ENCODE measurements at places on chromosomes 11 and 22.

GRCh38 chr22:30767661-30768060, 73.0 kb downstream of the OSBP2 start:
- DNase-seq: no peak

- peak; percentile 1 for DNase-seq
These were observed 262.5 kb downstream of the DCDC1 start for GRCh38 chr11:31106968-31107576.

DNA sequence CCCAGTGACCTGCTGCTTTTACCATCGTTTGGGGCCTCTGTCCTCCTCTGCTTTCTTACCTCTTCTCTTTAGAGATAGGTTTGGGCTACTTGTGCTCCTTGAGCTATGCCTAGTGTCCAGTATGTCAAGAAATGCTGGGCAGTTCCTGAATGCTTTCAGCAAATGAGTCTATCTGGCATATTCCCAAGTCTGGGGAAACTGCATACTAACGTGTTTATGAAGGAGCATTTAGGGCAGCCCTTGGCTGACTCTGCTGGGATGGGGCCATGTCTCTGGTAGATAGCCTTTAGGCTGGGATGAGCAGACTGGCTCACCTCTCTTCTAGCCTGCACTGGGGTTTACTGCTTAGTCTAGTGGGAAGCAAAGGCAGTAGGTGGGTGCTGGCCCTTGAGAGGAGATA, 43.7 kb upstream of the SUSD2 start:
- DNase-seq: no peak

GRCh38 chr11:86370922-86371594, 3.6 kb upstream of the CCDC81 start:
- DNase-seq: no peak

DNA sequence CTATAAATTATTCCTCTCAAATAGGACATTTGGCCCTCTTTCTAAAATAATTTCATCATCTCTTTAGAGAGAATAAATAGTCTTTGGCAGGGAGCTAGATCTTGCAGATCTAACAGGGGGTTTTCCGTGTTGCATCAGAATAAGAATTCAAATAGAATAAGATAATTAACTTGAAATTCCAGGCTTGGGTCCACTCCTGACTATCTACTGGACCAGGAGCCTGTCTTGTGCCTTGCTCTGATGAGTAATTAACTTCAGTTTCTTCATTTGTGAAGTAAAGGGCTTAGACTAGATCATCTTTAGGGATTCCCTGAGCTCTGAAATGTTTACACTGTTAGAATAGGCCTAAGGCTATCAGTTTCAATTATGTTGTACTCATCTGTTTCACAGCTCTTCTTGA, 23.5 kb upstream of the TMEM123 start:
- no peak for DNase-seq

DNA sequence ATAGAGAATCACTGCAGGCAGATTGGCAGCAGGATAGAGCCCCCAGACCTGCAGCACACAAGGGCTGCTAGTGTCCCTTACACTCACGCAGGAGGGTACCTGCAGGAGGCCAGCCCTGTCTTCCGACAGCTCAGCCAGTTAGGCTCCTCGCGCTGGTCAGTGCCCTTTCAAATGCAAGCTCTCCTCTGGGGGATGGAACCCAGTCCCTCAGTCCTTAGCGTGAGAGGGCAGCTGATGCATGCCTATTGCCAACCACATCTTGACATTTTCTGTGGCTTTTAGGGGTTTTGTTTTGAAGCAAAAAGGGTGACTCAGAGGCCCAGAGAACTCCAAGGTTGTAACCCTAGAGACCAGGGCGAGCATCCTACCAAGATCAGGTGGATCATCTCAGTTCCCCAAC, 40.0 kb downstream of the WNT11 start:
- DNase-seq: no peak

- peak; percentile 35 for DNase-seq
These were observed 59.1 kb upstream of the SCUBE2 start for GRCh38 chr11:9150501-9150900.
